ENCODE measurements at places on chromosomes 1 and 21. TPM values are rescaled to one million over a fixed set of nuclear protein-coding genes. Genes with fewer than 3 reads are reported as not detected.

TACSTD2 gene
- total RNA-seq, result 0.07 TPM

GRCh38 chr1:16971341-16972188 is 8.9 kb downstream of the MFAP2 start:
- no peaks in the 10 kb centered on the region for H3K36me3 ChIP-seq
- H3K4me1 ChIP-seq, result no peaks in the 10 kb centered on the region
- H3K27ac ChIP-seq, result no peak overlapping the region
- H3K4me3 ChIP-seq, result no peak overlapping the region
- no peak for DNase-seq

RIPK4 gene
- 0.64 TPM for total RNA-seq

GRCh38 chr21:31418377-31419001 is 74.4 kb upstream of the TIAM1 start:
- H3K36me3 ChIP-seq, result peaks cover 7% of the 10 kb centered on the region
- H3K4me1 ChIP-seq, result peaks cover 3% of the 10 kb centered on the region
- H3K27me3 ChIP-seq, result no peaks in the 10 kb centered on the region
- no peak overlapping the region for H3K4me3 ChIP-seq

GRCh38 chr1:1073743-1074587 is at the start of gene RNF223:
RNF223 (minus strand) TSS chr1:1074306; CDS start chr1:1072566, 1,740 bp downstream.
- H3K27me3 ChIP-seq, result peaks cover 3% of the 10 kb centered on the region
- no peaks in the 10 kb centered on the region for H3K4me1 ChIP-seq
- no peak for DNase-seq
- no peak within 1 kb of the TSS for H3K4me3 ChIP-seq
- no peaks in the 10 kb centered on the region for H3K36me3 ChIP-seq
- H3K27ac ChIP-seq, result no peak within 1 kb of the TSS

- H3K36me3 ChIP-seq, result no peaks in the 10 kb centered on the region
- no peak overlapping the region for H3K4me3 ChIP-seq
- no peaks in the 10 kb centered on the region for H3K4me1 ChIP-seq
- peaks cover 11% of the 10 kb centered on the region for H3K27me3 ChIP-seq
These were observed 39.2 kb downstream of the CSMD2 start for GRCh38 chr1:34125721-34126380.

ATP6V1G3 gene
- total RNA-seq, result not detected

- peaks cover 32% of the 10 kb centered on the region for H3K36me3 ChIP-seq
- H3K4me3 ChIP-seq, result peak overlapping the region; percentile 88
- H3K27ac ChIP-seq, result peak overlapping the region; percentile 95
- H3K27me3 ChIP-seq, result no peaks in the 10 kb centered on the region
- H3K4me1 ChIP-seq, result peaks cover 39% of the 10 kb centered on the region
These were observed 574 bp downstream of the ITPKB start for GRCh38 chr1:226738421-226738994.

IVL gene
- not detected for total RNA-seq

GRCh38 chr1:241265428-241265827 is 91.6 kb downstream of the RGS7 start:
- DNase-seq, result no peak
- H3K27ac ChIP-seq, result no peak overlapping the region
- H3K4me1 ChIP-seq, result no peaks in the 10 kb centered on the region
- no peak overlapping the region for H3K4me3 ChIP-seq
- no peaks in the 10 kb centered on the region for H3K27me3 ChIP-seq

DNA sequence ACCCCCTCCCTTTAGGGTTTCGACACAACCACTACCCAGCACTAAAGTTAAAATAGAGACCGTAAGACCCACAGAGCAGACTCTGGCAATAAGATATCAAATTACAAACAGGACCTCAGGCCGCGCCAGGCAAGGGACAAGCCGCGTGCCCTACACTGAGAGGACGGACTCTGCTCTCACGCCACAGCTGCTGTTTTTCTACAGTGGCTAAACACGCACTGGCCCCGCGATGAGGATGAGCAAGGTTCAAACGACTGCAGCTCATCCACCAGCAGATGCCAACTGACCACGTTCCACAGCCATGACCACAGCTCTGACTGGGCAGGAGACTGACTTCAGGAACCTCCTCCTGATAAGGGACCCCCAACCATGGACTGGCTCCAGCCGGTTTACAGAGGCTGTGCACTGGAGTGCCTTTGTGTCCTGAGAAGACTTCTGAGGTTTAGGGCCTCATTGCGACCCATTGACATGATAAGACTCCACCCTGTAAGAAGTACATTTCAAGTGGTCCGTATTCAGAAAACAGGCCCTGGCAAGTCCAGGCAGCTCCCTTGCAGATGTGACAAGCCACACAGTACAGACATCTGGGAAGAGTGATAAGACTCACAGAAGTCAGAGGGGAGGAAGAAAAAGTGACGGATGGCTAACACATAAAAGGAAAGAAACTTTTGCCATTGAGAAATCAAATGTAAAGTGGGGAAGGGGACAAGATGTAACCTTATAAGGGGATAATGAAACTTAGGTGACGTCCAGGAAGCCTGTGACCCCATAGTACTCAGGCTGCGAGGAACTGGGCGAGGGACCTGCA is 1.5 kb upstream of the KRTAP10-6 start:
- peaks cover 2% of the 10 kb centered on the region for H3K27me3 ChIP-seq
- H3K4me3 ChIP-seq, result no peak overlapping the region
- H3K27ac ChIP-seq, result no peak overlapping the region
- no peaks in the 10 kb centered on the region for H3K4me1 ChIP-seq
- no peak for DNase-seq
- no peaks in the 10 kb centered on the region for H3K36me3 ChIP-seq

PLD5 gene
- not detected for total RNA-seq

DNTTIP2 gene
- total RNA-seq, result 84.9 TPM

DNA sequence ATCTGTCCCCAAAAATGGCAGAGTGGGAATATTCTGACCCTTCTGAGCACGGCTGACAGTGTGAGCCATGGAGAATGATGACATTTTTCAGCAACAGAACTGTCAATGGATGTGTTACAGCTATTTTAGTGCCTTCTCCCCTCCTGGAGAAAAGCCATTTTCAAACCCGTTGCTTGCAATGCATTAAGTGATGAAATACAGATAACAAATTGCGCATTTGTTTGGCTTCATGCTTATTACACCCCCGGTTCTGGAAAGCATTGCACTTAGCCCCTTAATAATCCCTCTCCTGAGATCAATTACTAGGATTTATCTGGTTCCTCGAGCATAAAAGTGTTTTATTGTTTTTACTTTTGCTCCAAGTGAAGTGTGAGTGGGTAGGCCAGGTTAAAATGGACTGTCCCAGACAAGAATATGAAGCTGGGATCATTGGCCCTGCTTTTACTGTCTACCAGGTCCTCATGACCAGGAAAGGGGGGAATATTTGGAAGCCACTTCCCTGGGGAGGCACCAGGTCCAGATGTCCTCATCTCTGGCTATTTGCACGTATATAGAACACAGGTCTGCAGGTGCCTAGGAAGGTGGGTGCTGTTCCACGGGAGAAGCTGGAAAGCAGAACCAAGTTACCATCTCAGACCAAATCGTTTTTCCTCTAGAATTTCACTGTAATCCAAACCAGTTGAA is 37.5 kb upstream of the HHAT start:
- H3K27me3 ChIP-seq, result peaks cover 50% of the 10 kb centered on the region
- no peaks in the 10 kb centered on the region for H3K36me3 ChIP-seq
- no peak overlapping the region for H3K27ac ChIP-seq
- peaks cover 5% of the 10 kb centered on the region for H3K4me1 ChIP-seq
- H3K4me3 ChIP-seq, result no peak overlapping the region
- DNase-seq, result no peak

EPHB2 gene
- not detected for total RNA-seq

DNA sequence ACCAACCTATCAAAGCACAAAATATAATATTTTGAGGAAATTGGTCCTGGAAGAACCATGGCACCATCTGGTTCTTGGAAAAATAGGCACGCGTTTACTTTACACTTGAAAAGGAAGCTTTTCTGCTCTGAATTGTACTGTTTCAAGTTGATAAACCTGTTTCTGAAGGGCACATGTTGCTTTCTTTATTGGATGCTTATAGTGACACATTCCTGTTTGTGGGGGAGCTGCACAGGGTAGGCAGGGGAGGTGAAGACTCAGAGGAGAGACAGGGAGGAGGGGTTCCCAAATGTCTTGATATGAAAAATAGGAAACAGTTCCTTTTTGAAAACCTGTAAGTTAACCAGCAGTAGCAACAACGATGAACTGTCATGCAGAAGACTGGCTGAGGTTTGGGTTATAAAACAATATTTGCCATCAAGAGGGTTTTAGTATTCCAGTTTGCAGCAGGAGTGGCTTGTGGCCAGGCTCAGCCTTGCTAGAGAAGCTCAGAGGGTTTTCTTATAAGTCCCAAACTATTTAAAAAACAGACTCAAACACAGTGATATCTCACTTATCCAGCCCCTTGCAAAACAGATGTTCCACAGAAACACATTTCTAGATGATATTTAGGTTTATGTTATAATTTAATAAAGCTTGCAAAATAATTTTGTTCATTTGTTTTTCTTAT is 127.0 kb upstream of the MROH9 start:
- H3K27ac ChIP-seq, result no peak overlapping the region
- H3K4me3 ChIP-seq, result no peak overlapping the region
- DNase-seq, result no peak
- no peaks in the 10 kb centered on the region for H3K4me1 ChIP-seq

- no peaks in the 10 kb centered on the region for H3K4me1 ChIP-seq
- no peak for DNase-seq
- no peak overlapping the region for H3K4me3 ChIP-seq
- H3K27ac ChIP-seq, result no peak overlapping the region
- peaks cover 14% of the 10 kb centered on the region for H3K27me3 ChIP-seq
These were observed 167.3 kb downstream of the FASLG start for GRCh38 chr1:172826096-172826741.

CASQ1 gene
- total RNA-seq, result not detected

GRCh38 chr1:67300561-67300960 is 7.1 kb upstream of the IL12RB2 start:
- H3K27me3 ChIP-seq, result peaks cover 6% of the 10 kb centered on the region
- H3K4me3 ChIP-seq, result no peak overlapping the region
- H3K36me3 ChIP-seq, result no peaks in the 10 kb centered on the region
- H3K27ac ChIP-seq, result no peak overlapping the region
- peaks cover 21% of the 10 kb centered on the region for H3K4me1 ChIP-seq

GRCh38 chr1:43067977-43068751 is 103.9 kb downstream of the EBNA1BP2 start:
- no peak overlapping the region for H3K27ac ChIP-seq
- H3K36me3 ChIP-seq, result no peaks in the 10 kb centered on the region
- H3K4me1 ChIP-seq, result peaks cover 11% of the 10 kb centered on the region
- no peak overlapping the region for H3K4me3 ChIP-seq

GJA9 gene
- total RNA-seq, result not detected

DNA sequence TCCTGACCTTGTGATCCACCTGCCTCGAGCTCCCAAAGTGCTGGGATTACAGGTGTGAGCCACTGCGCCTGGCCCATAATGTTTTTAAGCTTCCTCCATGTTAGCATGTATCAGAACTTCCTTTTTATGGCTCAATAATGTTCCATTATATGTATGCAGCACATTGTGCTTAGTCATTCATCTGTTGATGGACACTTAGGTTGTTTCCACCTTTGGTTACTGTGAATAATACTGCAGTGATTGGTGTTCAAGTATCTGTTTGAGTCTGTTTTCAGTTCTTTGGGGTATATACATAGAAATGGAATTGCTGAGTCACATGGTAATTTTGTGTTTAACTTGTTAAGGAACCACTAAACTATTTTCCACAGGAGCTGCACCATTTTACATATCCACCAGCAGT is 17.7 kb downstream of the CMPK1 start:
- H3K27me3 ChIP-seq, result no peaks in the 10 kb centered on the region
- H3K4me1 ChIP-seq, result peaks cover 28% of the 10 kb centered on the region
- H3K27ac ChIP-seq, result peak overlapping the region; percentile 87
- no peak overlapping the region for H3K4me3 ChIP-seq
- no peak for DNase-seq

DNA sequence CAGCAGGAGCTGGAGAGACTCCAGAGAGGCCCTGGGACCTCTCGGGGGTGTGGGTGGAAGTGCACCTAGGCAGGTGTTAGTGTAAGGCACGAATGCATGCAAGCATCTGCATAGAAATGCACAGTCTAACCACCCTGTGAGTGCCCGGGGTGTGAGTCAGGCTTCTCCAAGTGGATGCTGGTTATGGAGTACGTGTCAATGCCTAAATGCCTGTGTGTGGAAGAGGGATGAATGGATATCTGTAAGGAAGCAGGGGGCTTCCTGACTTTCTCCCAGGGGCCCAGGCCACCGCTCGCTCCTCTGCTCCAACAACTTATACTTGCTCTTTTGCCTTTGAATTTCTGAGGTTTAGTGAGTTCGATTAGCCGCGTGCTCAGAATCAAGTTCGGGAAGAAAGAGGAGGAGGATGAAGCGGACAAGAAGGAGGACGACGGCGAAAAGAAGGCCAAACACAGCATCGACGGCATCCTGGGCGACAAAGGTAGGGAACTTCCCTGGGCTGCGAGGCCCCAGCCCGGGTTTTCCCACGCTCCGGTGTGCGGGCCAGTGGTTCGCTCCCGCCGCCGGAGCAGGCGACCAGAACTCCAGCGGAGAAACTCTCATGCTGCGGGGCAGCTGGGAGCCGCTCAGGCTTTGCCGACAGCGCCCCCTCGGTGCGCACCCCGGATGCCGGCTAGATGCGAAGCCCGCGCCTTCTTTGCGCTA is 5.4 kb downstream of the PAX7 start:
- peak; percentile 50 for DNase-seq
- no peaks in the 10 kb centered on the region for H3K36me3 ChIP-seq
- peaks cover 86% of the 10 kb centered on the region for H3K27me3 ChIP-seq
- H3K4me3 ChIP-seq, result peak overlapping the region; percentile 4

SLC1A7 gene
- not detected for total RNA-seq

DNA sequence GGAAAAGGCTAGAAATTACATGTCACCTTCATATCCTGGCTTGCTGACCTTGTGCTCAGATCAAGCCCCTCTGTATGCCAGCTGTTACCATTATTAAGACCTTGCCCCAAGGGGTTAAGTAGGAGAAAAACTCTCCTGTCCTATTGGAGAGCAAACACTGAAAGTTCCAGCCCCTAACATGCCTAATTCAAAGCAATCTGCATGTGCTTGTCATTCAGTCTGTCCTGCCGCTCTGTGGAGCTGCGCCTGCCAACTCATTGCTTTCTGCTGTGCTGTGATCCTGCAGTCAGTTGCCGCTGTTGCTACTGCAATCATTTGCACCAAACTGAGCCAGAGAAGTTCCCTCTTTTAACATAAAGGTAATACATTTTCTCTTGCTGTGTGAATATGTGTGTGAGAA is 113.4 kb downstream of the DISP1 start:
- H3K4me1 ChIP-seq, result no peaks in the 10 kb centered on the region
- H3K4me3 ChIP-seq, result no peak overlapping the region
- no peak for DNase-seq
- H3K27me3 ChIP-seq, result no peaks in the 10 kb centered on the region

GRCh38 chr1:214660900-214661299 is 57.9 kb downstream of the CENPF start:
- peaks cover 63% of the 10 kb centered on the region for H3K36me3 ChIP-seq
- DNase-seq, result peak; percentile 45
- peaks cover 2% of the 10 kb centered on the region for H3K4me1 ChIP-seq
- no peak overlapping the region for H3K4me3 ChIP-seq
- no peaks in the 10 kb centered on the region for H3K27me3 ChIP-seq
